ENCODE measurements at places on chromosomes 12 and 14.

DNA sequence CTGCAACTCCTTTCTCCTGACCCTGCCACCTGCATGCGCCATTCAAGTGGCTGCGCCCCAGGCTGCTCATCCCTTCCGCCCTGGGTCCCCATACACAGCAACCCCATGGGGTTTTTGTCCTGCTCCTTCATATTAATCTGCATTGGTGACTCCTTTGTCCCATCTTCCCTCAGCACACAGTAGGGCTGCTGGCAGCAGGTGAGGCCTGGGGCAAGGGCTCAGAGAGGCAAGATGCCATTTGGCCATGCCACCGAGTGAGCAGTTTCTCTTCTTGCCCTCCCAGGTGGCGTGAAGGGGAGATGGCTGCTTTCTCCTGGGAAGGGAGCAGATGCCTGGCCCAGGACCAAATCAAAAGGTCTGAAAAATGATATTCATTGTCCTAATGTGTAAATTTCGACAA lies 9.1 kb downstream of the RTL1 start:
- DNase-seq, result no peak

DNA sequence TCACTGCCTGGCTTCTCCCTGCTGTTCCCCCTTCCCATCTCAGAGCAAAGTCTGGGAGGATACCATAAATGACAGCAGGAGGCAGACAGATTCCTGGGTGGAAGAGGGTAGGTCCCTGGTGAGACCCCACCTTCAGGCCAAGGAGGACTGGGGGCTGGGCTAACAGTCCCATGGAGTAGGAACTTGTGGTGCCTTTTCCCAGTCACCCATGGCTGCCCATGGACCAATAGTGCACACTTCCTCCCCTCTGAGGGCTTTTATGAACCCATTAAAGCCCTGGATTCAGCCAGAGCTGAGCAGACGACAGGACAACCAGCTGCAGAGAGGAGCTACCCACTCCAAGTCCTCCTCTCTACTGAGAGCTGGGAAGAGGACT lies 36.6 kb upstream of the OR5AU1 start:
- no peak for DNase-seq

- no peak for DNase-seq
These were observed 46.9 kb upstream of the OTX2 start for GRCh38 chr14:56857216-56857615.

DNA sequence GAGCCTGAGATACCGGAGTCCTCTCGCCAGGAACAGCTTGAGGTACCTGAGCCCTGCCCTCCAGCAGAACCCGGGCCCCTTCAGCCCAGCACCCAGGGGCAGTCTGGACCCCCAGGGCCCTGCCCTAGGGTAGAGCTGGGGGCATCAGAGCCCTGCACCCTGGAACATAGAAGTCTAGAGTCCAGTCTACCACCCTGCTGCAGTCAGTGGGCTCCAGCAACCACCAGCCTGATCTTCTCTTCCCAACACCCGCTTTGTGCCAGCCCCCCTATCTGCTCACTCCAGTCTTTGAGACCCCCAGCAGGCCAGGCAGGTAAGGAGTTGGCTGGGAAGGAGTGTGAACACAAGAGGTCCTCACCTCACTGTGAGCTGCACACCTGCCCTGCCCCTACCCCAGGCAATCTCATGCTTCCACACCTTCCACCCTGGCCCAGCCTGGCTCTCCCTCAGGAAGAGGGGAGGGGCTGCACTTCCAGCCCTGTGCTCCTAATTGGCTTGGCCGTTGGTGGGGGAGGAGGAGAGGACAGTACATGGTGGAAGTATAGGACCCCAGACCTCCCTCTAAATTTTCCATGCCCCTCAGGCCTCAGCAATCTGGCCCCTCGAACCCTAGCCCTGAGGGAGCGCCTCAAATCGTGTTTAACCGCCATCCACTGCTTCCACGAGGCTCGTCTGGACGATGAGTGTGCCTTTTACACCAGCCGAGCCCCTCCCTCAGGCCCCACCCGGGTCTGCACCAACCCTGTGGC lies 6.2 kb downstream of the C1QL4 start:
- no peak for DNase-seq

- DNase-seq, result no peak
These were observed 50.5 kb upstream of the KRR1 start for GRCh38 chr12:75561921-75562320.

- no peak for DNase-seq
These were observed 271.6 kb downstream of the NPAS3 start for GRCh38 chr14:33210311-33210710.

GRCh38 chr14:99564256-99564925 lies 39.6 kb downstream of the CCDC85C start:
- peak; percentile 61 for DNase-seq

- no peak for DNase-seq
These were observed 34.6 kb downstream of the PHLDA1 start for GRCh38 chr12:75996861-75997447.

- DNase-seq, result no peak
These were observed 249.9 kb upstream of the RGS6 start for GRCh38 chr14:71682337-71682736.

- no peak for DNase-seq
These were observed 12.3 kb downstream of the PRPF40B start for GRCh38 chr12:49635656-49636055.

DNA sequence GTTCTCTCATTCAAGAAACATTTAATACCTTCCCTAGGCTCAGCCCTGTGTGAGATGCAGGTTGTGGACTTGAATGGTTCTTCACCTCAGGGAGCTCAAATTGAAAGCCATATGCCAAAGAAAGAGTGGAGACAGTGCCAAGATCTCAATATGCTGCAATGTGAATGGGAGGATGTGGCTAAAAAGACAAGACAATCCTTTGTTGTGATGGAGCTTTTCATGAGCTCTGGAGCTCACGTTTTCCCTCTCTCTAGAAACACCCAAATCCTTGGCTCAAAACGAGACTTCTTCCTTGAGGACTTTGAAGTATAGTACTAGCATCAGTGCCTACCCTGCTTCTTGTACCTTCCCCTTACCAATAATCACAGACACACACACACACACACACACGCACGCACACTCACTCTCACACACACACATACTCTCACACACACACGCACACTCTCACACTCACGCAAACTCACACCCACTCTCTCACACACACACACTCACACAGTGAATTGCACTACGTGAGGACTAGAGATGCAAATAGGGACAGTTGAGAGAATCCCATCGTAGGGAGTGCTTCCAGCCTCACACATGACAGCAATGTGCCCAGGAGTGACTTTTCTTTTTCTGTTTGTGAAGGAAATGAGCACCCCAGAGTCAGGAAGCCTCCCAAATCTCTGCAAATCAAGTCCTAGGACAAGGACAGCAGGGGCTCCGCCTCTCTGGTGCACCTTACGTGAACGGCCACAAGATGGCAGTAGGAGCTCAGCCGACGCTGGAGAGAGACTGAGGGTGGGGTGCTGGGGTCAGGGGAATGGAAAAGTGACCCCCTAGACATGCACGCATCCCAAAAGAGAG lies 231.4 kb downstream of the PCNX1 start:
- no peak for DNase-seq

- DNase-seq, result no peak
These were observed 17.6 kb downstream of the AGAP2 start for GRCh38 chr12:57720606-57721595.

DNA sequence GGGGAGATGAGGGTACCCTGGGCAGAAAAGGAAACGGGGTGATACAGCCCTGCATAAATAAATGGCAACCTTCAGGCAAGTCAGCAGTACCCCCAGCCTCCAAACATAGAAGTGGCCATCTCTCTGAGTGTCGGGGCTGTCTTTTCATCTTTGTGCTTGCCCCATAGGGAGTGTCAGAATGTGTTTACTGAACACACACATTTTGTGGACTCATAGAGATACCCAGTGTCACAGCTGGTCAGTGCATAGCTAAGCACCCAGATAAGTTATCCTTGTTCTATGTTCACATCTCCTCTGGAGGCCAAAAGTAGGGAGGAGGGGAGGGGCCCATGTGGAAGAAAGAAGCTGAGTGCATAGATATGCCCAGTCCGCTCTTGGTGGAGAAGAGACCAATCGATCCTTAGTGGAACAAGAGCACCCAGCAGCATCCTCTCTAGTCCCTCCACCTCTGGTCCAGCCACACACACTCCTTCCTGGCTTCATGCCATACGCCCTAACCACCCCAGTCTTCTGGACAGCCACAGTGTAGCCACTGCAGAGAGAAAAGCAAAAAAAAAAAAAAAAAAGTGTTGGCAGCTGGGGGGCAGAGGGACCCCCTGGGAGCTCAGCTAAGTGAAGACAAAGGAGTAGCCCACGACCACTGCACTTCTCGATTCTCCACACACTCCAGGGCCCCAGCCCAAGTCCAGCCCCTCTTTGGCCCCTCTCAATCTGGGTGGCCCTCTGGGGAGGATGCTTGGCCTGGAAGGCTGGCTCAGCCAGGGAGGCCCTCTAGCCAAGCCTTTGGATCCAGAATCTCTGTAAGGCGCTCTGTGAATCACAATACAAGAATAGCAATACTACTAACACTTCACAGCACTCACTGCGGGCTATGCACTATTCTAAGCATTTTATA lies 2.6 kb downstream of the ITGA7 start:
- DNase-seq, result no peak

- no peak for DNase-seq
These were observed 53.6 kb downstream of the SUSD6 start for GRCh38 chr14:69664865-69665526.

GRCh38 chr12:68749443-68749842 lies 3.5 kb downstream of the SLC35E3 start:
- no peak for DNase-seq

DNA sequence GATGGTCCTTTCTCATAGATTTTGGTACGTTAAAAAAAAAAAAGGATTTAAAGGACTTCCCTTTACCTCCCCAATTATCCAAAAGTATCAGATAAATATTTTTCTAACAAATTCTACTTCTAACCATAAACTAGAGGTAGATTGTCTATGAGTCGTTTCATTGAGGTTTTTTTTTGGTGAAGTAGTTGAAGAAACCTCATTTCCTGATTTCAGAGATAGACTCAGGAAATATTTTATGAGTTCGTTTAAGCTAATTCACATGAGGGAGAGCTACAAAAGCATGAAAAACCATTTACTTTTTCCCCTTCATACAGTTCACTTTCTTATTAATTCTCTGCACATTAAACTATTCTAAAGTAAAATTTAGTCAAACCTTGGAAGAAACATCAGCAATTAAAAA lies 112.5 kb downstream of the RALGAPA1 start:
- no peak for DNase-seq

DNA sequence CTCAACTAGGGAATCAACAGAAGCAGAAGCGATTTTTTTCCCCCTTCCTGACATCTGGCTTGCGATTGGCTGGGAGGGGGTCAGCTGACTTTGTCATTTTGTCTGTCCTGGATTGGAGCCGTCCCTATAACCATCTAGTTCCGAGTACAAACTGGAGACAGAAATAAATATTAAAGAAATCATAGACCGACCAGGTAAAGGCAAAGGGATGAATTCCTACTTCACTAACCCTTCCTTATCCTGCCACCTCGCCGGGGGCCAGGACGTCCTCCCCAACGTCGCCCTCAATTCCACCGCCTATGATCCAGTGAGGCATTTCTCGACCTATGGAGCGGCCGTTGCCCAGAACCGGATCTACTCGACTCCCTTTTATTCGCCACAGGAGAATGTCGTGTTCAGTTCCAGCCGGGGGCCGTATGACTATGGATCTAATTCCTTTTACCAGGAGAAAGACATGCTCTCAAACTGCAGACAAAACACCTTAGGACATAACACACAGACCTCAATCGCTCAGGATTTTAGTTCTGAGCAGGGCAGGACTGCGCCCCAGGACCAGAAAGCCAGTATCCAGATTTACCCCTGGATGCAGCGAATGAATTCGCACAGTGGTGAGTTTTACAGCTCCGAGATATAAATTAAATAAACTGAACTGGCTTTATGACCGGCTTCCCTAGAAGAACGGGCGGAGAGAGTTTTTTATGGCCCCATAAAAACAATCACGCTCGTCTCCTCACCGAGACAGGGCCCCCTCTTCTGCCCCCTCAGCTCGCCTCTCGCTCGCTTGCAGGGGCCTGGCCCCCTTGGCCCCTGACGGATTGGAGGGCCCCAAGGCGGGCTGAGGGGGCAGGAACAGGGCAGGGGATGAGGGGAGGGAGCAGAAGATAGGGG lies at the start of gene HOXC6:
Gene HOXC6 (plus strand): TSS at position 127 of the 888 bp plus-strand sequence. CDS start 82 bp downstream, at position 209.
- no peak for DNase-seq

DNA sequence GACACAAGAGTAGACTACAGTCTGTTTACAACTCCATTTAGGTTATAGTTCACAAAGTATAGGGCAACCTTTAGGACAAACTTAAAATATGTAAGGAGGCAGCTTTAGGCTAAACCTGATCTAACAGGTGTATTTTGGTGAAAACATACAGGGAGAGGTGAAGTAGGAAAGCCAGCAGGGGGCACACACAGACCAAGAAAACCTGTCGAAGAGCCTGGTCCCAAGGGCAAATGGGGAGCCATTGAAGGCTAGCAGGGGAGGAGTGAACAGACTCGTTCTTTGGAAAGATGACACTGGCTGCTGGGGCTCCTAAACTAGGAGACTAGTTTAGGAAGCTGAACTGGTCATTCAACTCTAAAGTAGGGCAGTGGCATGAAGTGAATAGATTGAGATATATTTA lies 138.8 kb upstream of the WSCD2 start:
- no peak for DNase-seq
